Non-pigmented ciliary epithelial cell (primary cell): ENCODE measurements at places on chromosomes 4 and X.
A peak's percentile ranks its signal among the peaks of the same experiment; 100 is the strongest.

DNA sequence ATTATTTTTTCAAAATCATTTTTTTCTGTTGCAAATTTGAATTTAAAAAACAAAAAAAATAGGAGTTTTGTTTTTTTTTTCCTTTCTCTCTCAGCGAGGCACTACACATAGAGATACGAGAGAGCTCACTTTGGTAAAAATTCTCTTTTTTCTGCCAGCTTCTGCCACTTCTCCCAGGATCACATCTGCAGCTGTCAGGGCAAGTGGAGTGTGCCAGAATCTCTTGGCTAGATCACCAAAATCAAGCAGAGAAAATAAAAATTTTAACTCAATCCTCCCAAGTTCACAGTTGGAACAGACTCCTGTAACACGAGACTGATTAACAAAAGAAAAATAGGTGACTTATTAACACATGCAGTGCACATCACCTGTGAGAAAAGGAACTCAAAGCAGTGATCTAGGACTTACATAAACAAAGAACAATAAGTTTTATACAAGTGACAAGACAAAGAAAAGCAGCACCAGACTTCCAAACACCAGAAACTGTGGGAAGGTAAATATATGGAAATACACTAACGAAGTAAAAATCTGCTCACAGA is 213.2 kb upstream of the ZFP42 start:
- DNase-seq = no peak

- no peak for DNase-seq
These were observed 11.5 kb upstream of the HDAC8 start for GRCh38 chrX:72584163-72584562.

GRCh38 chrX:113973706-113974105 is 610.2 kb upstream of the HTR2C start:
- no peak for DNase-seq

GRCh38 chrX:100654261-100654660 is 10.3 kb downstream of the SRPX2 start:
- no peak for DNase-seq

DNA sequence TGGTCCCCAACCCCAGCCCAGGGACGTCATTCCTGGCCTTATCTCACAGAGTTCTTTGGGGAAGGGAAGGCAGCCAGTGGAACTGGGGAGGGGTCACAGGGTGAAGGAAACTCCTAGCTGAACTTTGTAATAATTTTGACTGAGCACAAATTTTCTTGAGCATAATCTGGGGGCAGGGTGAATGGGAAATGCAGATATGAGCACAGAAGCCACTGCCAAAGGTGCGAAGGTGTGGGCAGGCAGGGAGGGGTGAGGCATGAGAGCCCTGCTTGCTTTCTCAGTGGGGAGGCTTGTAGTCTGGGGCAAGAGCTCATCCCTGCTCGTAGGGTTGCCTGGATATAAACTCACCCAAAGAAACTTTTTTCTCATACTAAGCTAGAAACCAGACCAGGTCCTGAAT is 34.9 kb downstream of the MGAT4D start:
- DNase-seq = no peak

- no peak for DNase-seq
These were observed 13.4 kb upstream of the ETDC start for GRCh38 chrX:135295944-135296305.

GRCh38 chrX:19063030-19063429 is 59.2 kb downstream of the ADGRG2 start:
- DNase-seq = peak; percentile 11

DNA sequence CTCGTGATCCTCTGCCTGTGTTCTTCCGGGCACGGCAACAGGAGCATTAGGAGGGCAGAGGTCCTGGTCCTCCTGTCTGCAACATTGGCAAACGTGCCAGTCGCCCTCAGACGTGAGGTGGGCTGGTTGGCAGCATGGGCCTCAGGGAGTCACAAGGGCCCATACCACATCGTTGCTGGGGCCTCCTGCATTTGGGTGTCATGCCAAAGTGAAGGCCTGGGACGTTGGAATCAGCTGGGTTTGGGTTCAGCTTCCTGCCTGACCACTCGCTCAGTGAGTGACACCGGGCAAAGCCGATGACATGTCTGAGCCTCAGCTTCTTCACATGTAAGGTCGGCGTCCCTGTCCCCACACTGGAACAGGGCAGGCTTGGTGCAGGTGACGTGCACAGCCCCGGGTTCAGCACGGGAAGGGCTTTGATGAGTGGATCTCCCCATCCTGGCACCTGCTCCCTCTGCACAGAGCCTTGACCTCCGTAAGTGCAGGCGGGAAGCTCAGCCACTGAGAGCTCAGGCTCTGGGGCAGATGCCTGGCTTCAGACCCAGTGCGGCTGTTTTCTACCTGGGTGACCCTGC is 91.6 kb downstream of the PSAPL1 start:
- no peak for DNase-seq

- DNase-seq = peak; percentile 42
These were observed 13.3 kb upstream of the AGA start for GRCh38 chr4:177455561-177455970.

- DNase-seq = peak; percentile 32
These were observed 1606.4 kb upstream of the TENM3 start for GRCh38 chr4:180636696-180637404.

- DNase-seq = no peak
These were observed 1.9 kb upstream of the HAUS3 start for GRCh38 chr4:2243681-2244380.

DNA sequence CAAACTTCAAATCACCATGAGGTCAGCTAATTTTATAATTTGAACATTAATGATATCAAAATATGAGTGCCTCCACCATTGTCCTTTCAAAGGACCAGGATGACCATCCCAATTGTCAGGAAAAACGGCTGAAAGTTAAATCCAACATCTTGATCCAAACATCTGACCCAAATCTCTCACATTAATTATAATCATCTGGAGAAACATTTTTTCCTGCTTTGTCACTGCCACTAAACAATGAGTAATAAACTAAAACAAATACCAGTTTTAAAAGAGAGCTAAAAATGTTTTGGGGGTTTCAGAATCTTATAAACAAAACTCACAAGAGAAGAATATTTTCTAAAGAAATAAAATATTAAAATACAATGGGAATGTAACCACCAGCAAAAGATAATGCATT is 45.7 kb upstream of the NDST4 start:
- no peak for DNase-seq

DNA sequence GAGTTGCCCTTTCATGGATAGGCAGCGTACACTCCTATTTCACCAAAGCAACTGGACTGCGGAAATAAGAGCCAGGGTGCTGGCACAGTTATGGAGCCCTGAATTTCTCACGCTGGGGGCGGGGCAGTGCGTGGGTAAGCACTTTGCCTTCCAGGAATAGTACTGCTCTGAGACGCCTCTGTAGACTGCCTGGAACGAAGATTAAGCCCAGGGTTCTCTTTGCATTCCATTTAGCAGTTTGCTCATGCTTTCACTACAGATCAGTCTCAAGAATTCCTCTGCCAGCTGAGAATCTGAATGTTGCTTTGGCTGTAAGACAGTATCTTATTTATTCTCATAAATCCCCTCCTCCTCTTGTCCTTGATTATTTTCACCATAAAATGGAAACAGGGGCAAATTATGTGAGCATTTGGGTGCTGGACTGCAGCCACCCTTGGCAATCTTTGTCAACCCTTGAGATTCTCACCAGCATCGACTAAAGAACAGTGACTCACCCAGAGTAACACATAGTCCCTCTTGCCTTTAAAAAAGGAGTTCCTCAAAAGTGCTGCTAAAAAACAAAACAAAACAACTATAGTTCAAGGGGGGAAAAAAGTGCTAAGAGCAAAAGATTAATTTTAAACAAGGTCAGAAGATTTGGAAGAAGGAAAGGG is 88.9 kb upstream of the CITED1 start:
- peak; percentile 31 for DNase-seq

GRCh38 chrX:65720381-65720964 is 53.0 kb downstream of the MSN start:
- DNase-seq = no peak

- no peak for DNase-seq
These were observed 13.7 kb downstream of the ADH6 start for GRCh38 chr4:99205153-99205979.

- DNase-seq = no peak
These were observed 54.8 kb downstream of the ZFX start for GRCh38 chrX:24204331-24204730.

GRCh38 chr4:30789219-30789671 is 69.1 kb downstream of the PCDH7 start:
- no peak for DNase-seq

- no peak for DNase-seq
These were observed at the start of gene KLHL13 for GRCh38 chrX:118116713-118117550. Gene KLHL13 (minus strand): TSS chrX:118116810. CDS start chrX:118028473, 88,337 bp downstream.

- no peak for DNase-seq
These were observed 627.9 kb downstream of the IQCM start for GRCh38 chr4:149187726-149188125.

DNA sequence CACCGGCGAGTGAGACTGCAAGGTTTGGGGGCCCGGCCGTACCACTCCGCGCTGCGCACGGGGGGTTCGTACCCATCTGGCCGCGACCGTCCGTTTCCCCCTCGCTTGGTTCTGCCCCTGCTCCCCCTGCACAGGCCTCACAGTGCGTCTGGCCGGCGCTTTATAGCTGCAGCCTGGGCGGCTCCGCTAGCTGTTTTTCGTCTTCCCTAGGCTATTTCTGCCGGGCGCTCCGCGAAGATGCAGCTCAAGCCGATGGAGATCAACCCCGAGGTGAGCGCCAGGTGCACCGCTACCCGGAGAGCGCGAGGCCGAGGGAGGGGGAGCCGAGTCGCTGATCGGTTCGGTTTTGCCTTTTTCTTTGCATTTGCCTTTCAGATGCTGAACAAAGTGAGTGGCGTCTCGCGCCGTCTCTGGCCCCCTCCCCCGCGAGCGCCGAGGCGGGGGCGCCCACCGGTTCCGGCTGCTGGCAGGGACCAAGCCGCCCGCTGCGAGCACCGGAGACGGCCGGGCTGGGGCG is at the start of gene UCHL1:
Gene UCHL1, plus strand, starts transcription at position 189 of the 517 bp plus-strand sequence. Its CDS starts 49 bp downstream, at position 238.
- peak; percentile 76 for DNase-seq

DNA sequence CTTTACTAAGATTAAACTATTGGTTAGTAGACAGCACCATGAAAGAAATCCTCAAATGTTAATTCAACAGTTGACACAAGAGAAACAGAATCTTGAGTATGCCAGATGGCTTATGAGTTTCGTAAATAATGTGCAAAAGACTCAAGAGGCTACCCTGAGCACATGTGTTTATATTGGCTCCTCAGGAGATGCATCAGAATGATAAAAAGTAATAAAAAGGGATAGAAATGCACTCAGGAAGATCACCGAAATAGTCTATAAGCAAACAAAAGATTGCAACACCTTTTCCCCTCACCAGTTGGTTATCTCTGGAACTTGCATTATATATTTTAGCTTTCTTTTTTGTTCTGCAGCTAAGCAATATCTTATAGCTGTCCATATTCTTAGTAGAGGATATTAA is 84.4 kb downstream of the SCFD2 start:
- DNase-seq = no peak

DNA sequence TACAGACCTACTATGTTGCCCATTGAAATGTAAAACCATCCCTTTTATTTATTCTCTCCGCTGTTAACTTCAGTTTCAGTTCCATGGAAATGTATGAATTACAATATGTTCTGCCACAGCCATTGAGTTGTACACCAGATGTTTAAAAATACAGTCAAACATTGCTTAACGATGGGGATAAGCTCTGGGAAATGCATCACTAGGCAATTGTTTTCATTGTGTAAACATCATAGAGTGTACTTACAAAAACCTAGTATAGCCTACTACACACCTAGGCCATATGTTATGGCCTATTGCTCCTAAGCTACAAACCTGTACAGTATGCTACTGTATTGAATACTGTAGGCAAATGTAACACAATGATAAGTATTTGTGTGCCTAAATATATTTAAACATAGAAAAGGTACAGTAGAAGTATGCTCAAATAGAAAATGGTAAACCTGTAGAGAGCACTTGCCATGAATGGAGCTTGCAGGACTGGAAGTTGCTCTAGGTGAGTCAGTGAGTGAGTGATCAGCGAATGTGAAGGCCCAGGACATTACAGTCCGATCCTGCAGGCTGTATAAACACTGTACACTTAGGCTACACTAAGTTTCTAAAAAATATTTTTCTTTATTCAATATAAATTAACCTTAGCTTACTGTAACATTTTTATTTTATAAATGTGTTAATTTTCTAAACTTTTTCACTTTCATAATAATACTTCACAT is 2.7 kb upstream of the PF4V1 start:
- DNase-seq = no peak

DNA sequence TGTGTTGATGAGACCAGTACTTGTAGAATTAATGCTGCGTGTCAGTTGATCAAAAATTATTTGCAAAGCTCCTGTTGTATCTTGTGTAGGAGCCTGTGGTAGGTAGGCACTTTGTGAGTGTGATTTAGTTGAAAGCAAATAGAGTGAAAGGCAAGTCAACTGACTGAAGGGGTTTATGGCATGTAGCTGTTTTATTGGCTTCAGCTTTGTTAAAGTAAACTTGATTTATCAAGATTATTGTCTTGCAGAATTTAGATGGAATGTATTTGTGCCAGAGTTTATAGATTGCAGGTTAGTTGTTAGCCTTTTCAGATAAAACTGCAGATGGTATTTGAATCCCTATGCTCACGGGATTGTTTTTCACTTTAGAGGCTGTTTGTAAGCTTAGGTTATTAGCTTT is 128.0 kb downstream of the FRAS1 start:
- DNase-seq = no peak

DNA sequence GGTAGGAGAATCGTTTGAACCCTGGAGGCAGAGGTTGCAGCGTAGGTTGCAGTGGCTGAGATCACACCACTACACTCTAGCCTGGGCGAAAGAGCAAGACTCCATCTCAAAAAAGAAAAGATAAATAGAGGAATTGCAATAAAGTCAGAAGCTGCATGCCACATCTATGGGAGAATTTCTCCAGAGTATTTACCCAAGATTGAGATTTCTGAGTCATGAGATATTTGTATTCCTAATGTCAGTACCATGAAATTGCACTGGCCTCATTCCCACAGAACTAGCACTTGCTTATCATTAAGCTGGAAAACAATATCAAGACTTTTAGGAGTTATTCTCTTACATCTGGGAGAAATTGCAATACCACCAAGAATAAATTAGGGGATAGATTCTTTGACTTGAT is 37.4 kb downstream of the ASIC5 start:
- DNase-seq = no peak

DNA sequence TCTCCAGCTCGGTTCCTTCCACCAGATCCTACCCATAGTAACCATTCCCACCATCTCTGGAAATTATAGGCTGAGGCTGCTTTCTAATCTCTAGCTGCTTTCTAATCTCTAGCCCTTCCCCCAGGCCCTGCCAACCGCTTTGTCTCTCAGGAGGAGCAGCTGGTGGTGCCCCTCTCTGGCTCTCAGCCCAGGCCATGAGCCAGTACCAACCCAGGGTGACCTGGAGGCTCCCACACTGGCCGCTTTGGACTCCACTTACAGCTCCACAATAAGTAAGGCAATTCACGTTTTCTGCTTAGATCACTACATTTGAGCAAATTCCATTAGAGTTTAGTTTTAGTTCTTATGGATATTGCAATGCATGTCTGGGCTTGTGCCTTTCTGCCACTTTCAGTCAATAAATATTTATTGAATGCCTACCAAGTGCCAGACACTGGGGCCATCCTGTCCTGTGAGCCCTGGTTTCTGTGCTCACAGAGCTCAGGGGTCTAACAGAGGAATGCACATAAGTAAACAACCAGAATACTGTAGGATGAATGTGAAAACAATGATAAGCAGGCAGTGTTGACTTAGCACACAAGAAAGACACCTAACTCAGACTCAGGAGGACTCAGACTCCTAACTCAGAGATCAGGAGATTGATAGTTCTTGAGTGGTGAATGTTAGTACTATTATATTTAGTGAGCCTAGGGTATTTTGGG is 38.9 kb downstream of the SMC1A start:
- DNase-seq = no peak
